ENCODE measurements at places on chromosomes 5 and 9. TPM values are rescaled to one million over a fixed set of nuclear protein-coding genes. Genes with fewer than 3 reads are reported as not detected.

SLC22A4 gene
- total RNA-seq = 0.32 TPM

DNAH5 gene
- total RNA-seq = not detected

NKD2 gene
- 4.2 TPM for total RNA-seq

ROPN1L gene
- total RNA-seq = 2.4 TPM

SUSD1 gene
- total RNA-seq = 21.2 TPM

STKLD1 gene
- total RNA-seq = 1.4 TPM

CCIN gene
- total RNA-seq = 0.15 TPM

LRRC26 gene
- 0.30 TPM for total RNA-seq

COL23A1 gene
- 0.18 TPM for total RNA-seq

CDH18 gene
- not detected for total RNA-seq

CFAP90 gene
- not detected for total RNA-seq

Data from activated CD8-positive, alpha-beta memory T cell treated with anti-CD3 and anti-CD28 coated beads, Interleukin-2, amount 10 ng/mL, durations not matched to agents 7 days and 5 days (primary cell).